ENCODE measurements at places on chromosomes 4 and X. TPM values are rescaled to one million over a fixed set of nuclear protein-coding genes. Genes with fewer than 3 reads are reported as not detected.

The SORCS2 gene
- 0.33 TPM for total RNA-seq

The CHIC1 gene
- total RNA-seq, result 8.1 TPM

The NIPAL1 gene
- 2.0 TPM for total RNA-seq

The PNMA6A gene
- total RNA-seq, result 3.3 TPM

The EIF4E gene
- 136 TPM for total RNA-seq

The PGAM4 gene
- not detected for total RNA-seq

The VSIG4 gene
- not detected for total RNA-seq

The ATOH1 gene
- total RNA-seq, result not detected

The PNCK gene
- 3.1 TPM for total RNA-seq

The IBSP gene
- total RNA-seq, result 1.9 TPM

The CITED1 gene
- total RNA-seq, result not detected

The PSAPL1 gene
- total RNA-seq, result not detected

The UGT8 gene
- 0.10 TPM for total RNA-seq

The ATP2B3 gene
- 0.20 TPM for total RNA-seq

The C4orf51 gene
- total RNA-seq, result not detected

The GC gene
- total RNA-seq, result not detected

The PPBP gene
- not detected for total RNA-seq

The NSG1 gene
- total RNA-seq, result 0.72 TPM

The FAM53A gene
- total RNA-seq, result 0.72 TPM

The HSD17B13 gene
- 0.13 TPM for total RNA-seq

The GPR143 gene
- not detected for total RNA-seq

The IL3RA gene
- not detected for total RNA-seq

The FAM47E gene
- 0.59 TPM for total RNA-seq

The OCRL gene
- 29.0 TPM for total RNA-seq

The PCDH10 gene
- 85.6 TPM for total RNA-seq

The NUP62CL gene
- not detected for total RNA-seq

The CCDC120 gene
- total RNA-seq, result 0.98 TPM

The POU4F2 gene
- total RNA-seq, result not detected

The LRIT3 gene
- 0.03 TPM for total RNA-seq

The ENPEP gene
- 4.7 TPM for total RNA-seq

The NWD2 gene
- total RNA-seq, result not detected

The ZCCHC12 gene
- total RNA-seq, result not detected

The HPGDS gene
- not detected for total RNA-seq

The ZNF157 gene
- total RNA-seq, result 0.03 TPM

The CDS1 gene
- 0.26 TPM for total RNA-seq

The FMR1NB gene
- total RNA-seq, result not detected

The MAGEB1 gene
- total RNA-seq, result not detected

The TEX13D gene
- total RNA-seq, result not detected

The ARHGAP24 gene
- 36.0 TPM for total RNA-seq

The GRK4 gene
- 5.7 TPM for total RNA-seq

The PITX2 gene
- 0.33 TPM for total RNA-seq

The MAGEE2 gene
- total RNA-seq, result not detected

The BEX5 gene
- not detected for total RNA-seq

The CORIN gene
- total RNA-seq, result 2.4 TPM

The NDP gene
- 17.2 TPM for total RNA-seq

Data from smooth muscle cell of the pulmonary artery (primary cell).